Camera-type eye (tissue), 1 donor: ENCODE measurements at places on chromosomes 7 and 10. TPM values are rescaled to one million over a fixed set of nuclear protein-coding genes. Genes with fewer than 3 reads are reported as not detected.

The UFSP1 gene
- total RNA-seq: 0.82 TPM

The ACTR3C gene
- total RNA-seq: 5.3 TPM

The AKR1D1 gene
- not detected for total RNA-seq

The PTPRZ1 gene
- 221 TPM for total RNA-seq

The MICALL2 gene
- 8.5 TPM for total RNA-seq

The PPP1R17 gene
- total RNA-seq: 0.33 TPM

The SRGN gene
- 55.0 TPM for total RNA-seq

The CUZD1 gene
- total RNA-seq: 1.3 TPM

The HOXA13 gene
- total RNA-seq: 0.11 TPM

The PRRT4 gene
- 6.8 TPM for total RNA-seq

The MMD2 gene
- 5.7 TPM for total RNA-seq

The CCL24 gene
- not detected for total RNA-seq

The CHN2 gene
- 62.5 TPM for total RNA-seq

The MMRN2 gene
- 33.5 TPM for total RNA-seq

The LLCFC1 gene
- total RNA-seq: not detected

The ACBD7 gene
- 9.8 TPM for total RNA-seq

The CHCHD2 gene
- 166 TPM for total RNA-seq

The VPS37D gene
- 14.6 TPM for total RNA-seq

The VIM gene
- total RNA-seq: 1,950 TPM

The SLC16A9 gene
- total RNA-seq: 32.4 TPM

The AKR1C8 gene
- 0.27 TPM for total RNA-seq

The PALD1 gene
- 11.7 TPM for total RNA-seq

The COL26A1 gene
- 6.9 TPM for total RNA-seq

The FKBP9 gene
- 134 TPM for total RNA-seq

The ADRB1 gene
- total RNA-seq: 1.6 TPM

The FAM25A gene
- not detected for total RNA-seq

The TMEM140 gene
- 4.1 TPM for total RNA-seq

The DPP6 gene
- total RNA-seq: 12.1 TPM

The GLUD1 gene
- 140 TPM for total RNA-seq

The NUTM2E gene
- 0.33 TPM for total RNA-seq

The PTF1A gene
- total RNA-seq: 2.8 TPM

The RP9 gene
- 14.3 TPM for total RNA-seq

The EBF3 gene
- 28.6 TPM for total RNA-seq

The NYAP1 gene
- total RNA-seq: 6.0 TPM

The ZNF735 gene
- not detected for total RNA-seq

The SH2B2 gene
- total RNA-seq: 16.7 TPM

The IFIT1B gene
- 1.0 TPM for total RNA-seq

The CALY gene
- 3.0 TPM for total RNA-seq

The OR13A1 gene
- not detected for total RNA-seq

The PBLD gene
- total RNA-seq: 11.3 TPM

The LIPF gene
- total RNA-seq: not detected

The STK31 gene
- total RNA-seq: 0.55 TPM

The RAB19 gene
- 0.93 TPM for total RNA-seq

The TMEM229A gene
- total RNA-seq: 1.9 TPM

The ARF5 gene
- 135 TPM for total RNA-seq
